ENCODE measurements at places on chromosomes 7 and 10. TPM values are rescaled to one million over a fixed set of nuclear protein-coding genes. Genes with fewer than 3 reads are reported as not detected.
A peak's percentile ranks its signal among the peaks of the same experiment; 100 is the strongest.

DNA sequence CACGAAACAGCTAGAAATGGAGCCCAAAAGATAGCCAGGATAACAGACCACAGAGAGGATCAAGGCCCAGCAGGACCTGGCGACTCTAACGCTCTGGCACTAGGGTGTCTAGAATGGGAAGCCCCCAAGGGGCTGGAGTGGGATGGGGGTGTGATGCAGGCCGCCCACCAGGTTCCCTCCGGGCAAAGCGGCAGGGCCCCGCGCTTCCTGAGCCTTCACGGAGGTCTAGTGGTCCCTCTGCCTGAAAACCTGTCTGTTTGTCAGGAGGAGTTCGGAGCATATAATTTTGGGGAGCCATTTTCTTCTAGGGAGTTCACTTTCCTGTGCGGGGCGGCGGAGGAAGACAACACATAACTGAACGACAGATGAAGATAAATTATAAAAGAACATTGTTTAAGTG is 48.2 kb upstream of the FXYD4 start:
- DNase-seq = no peak
- peaks cover 11% of the 10 kb centered on the region for H3K27me3 ChIP-seq
- peaks cover 17% of the 10 kb centered on the region for H3K4me1 ChIP-seq
- no peak overlapping the region for H3K27ac ChIP-seq

Gene ARF5
- 114 TPM for total RNA-seq

DNA sequence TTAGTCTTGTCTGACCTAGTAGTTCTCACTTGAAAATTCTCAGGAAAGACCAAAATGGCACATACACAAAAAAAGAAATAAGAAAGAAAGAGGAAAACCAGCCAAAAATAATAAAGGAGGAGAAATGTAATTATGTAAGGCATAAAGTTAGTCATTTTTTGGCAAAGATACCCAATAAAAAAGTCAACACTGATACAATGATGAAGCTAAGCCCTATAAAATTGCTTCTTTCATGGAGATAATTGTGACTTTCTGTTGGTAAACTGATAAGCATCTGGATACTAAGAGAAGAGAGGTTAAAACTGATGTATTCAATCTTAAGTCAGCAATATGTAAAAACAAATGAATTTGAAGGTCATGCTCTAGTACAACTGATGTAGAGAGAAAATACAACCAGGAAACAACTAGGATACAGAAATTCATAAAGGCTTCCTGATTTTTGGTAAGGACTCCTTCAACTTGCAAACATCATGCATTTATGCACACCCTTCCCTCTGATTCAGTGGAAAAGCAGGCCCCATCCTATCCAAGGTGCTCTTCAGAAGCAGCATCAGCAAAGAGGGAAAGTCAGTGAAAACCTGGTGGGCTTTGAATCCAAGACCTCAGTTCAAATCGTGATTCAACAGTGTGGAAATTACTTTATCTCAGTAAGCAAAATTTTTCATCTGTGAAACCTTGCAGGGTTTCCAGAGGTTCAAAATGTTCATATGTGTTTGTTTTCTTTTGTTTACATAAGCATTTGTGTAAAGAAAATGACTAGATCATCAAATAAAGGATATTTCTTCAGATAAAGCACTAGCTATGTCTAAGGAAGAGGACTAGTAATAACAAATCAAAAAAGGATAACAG is 32.6 kb downstream of the IMMP2L start:
- peaks cover 24% of the 10 kb centered on the region for H3K4me1 ChIP-seq
- no peaks in the 10 kb centered on the region for H3K27me3 ChIP-seq
- H3K36me3 ChIP-seq = peaks cover 2% of the 10 kb centered on the region
- peak overlapping the region; percentile 29 for H3K27ac ChIP-seq

Gene EPHB4
- 3.4 TPM for total RNA-seq

Gene PRLHR
- not detected for total RNA-seq

- H3K27ac ChIP-seq = no peak overlapping the region
- peaks cover 14% of the 10 kb centered on the region for H3K4me1 ChIP-seq
- DNase-seq = no peak
These were observed 186.2 kb downstream of the USP6NL start for GRCh38 chr10:11425296-11425610.

DNA sequence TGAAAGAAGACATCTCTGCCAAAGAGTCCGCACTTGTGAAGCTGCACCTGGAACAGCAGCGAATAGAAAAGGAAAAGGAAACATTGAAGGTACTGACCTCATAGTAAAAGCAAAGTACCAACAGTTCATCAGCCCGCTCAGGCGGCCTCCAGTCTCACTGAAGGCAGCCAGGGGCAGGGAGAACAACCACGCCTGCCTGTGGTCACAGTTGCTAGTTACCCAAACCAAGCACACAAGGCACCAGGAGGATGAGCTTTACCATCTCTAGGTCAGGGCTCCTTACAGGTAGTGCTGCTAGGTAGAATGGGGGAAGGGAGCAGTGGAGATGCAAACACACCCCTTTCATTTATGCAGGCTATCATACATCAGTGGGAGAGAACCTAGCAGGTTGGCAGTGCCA is 39.8 kb downstream of the CFAP58 start:
- H3K27me3 ChIP-seq = peaks cover 27% of the 10 kb centered on the region
- H3K4me1 ChIP-seq = peaks cover 9% of the 10 kb centered on the region
- no peak overlapping the region for H3K4me3 ChIP-seq
- no peak overlapping the region for H3K27ac ChIP-seq
- H3K36me3 ChIP-seq = no peaks in the 10 kb centered on the region
- DNase-seq = no peak

DNA sequence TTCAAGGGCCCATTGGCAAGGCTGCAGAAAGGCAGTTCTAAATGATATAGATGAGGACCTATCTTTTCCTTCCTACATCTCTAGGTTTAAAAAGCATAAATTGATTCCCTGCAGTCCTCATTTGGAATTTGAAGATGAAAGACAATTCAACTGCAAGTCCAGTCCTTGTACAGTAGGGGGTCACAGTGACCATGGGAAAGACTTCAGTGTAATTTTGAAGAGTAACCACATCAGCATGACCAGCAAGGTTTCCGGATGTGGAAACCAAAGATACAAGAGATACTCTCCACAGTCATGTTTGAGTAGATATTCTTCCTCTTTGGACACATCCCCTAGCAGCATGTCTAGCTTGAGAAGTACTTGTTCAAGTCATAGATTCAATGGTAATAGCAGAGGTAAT is 539.3 kb upstream of the TEX47 start:
- H3K36me3 ChIP-seq = no peaks in the 10 kb centered on the region
- DNase-seq = no peak
- H3K4me1 ChIP-seq = no peaks in the 10 kb centered on the region
- no peaks in the 10 kb centered on the region for H3K27me3 ChIP-seq

GRCh38 chr7:27193335-27194001 is 6.4 kb downstream of the HOXA13 start:
- no peak for DNase-seq
- no peak overlapping the region for H3K27ac ChIP-seq
- H3K4me3 ChIP-seq = peak overlapping the region; percentile 51
- H3K27me3 ChIP-seq = peaks cover 92% of the 10 kb centered on the region
- H3K4me1 ChIP-seq = peaks cover 34% of the 10 kb centered on the region

Gene GRB10
- 21.0 TPM for total RNA-seq

Gene SLC18A3
- total RNA-seq = not detected

GRCh38 chr10:42783181-42783549 is 570 bp downstream of the BMS1 start:
- H3K27me3 ChIP-seq = no peaks in the 10 kb centered on the region
- peaks cover 13% of the 10 kb centered on the region for H3K4me1 ChIP-seq
- H3K27ac ChIP-seq = peak overlapping the region; percentile 58
- peak overlapping the region; percentile 84 for H3K4me3 ChIP-seq
- peaks cover 2% of the 10 kb centered on the region for H3K36me3 ChIP-seq

DNA sequence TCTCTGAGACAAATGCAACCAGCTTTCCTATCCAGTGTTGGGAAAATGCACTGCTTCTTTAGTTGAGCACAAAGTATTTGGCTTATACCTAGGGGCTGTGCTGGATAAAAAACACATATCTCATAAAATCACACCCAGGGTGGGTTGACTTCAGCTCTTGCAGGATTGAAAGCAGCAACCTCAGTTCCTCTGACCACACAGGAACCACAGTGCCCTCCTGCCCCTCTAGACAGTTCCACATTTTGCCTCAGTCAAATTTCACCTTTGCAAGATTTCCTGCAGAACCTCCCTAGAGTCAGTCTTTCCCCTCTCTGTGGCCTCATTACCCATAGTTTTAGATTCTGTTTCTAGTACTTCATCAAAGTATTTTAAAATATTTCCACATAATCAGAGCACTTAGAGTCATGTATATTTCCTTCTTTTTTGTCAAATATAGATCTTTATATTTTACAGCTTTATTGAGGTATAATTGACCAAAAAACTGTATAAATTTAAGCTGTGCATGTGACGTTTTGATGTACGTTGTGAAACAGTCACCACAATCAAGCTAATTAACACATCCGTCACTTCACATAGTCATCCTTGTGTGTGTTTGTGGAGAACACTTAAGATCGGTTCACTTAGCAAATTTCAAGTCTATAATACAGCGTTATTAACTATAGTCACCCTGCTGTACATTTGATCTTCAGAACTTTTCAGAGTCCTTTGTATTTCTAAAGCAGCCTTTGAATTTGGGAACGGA is 37.0 kb upstream of the EGR2 start:
- peaks cover 7% of the 10 kb centered on the region for H3K27me3 ChIP-seq
- H3K36me3 ChIP-seq = peaks cover 7% of the 10 kb centered on the region
- H3K4me1 ChIP-seq = peaks cover 71% of the 10 kb centered on the region
- H3K4me3 ChIP-seq = peak overlapping the region; percentile 67
- DNase-seq = peak; percentile 64

Gene IRF5
- 23.1 TPM for total RNA-seq

GRCh38 chr7:112821345-112821744 is 31.2 kb upstream of the TMEM168 start:
- no peak overlapping the region for H3K27ac ChIP-seq
- DNase-seq = no peak
- peaks cover 2% of the 10 kb centered on the region for H3K36me3 ChIP-seq

Gene MACC1
- 0.22 TPM for total RNA-seq

DNA sequence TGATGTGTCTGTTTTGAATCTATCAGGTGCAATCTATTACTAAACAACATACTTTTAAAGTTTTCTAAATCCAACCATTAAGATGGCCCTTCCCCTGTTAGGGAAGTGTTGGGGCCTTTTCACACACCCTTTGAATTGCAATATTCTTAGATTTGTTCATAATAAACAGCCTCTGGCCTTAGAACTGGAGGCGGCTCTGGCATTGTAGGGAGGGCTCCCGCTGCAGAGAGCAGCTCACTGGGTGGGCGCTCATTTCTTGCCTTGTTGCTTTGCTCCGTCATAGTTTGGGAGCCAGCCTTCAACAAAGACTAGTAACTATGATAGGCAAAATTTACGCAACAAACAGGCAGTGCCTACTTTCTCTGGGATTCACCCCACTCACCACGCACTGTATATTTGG is 4.2 kb upstream of the HOXA10 start:
- no peak for DNase-seq
- peaks cover 6% of the 10 kb centered on the region for H3K4me1 ChIP-seq
- H3K36me3 ChIP-seq = no peaks in the 10 kb centered on the region
- H3K27ac ChIP-seq = no peak overlapping the region
- H3K27me3 ChIP-seq = peaks cover 69% of the 10 kb centered on the region

DNA sequence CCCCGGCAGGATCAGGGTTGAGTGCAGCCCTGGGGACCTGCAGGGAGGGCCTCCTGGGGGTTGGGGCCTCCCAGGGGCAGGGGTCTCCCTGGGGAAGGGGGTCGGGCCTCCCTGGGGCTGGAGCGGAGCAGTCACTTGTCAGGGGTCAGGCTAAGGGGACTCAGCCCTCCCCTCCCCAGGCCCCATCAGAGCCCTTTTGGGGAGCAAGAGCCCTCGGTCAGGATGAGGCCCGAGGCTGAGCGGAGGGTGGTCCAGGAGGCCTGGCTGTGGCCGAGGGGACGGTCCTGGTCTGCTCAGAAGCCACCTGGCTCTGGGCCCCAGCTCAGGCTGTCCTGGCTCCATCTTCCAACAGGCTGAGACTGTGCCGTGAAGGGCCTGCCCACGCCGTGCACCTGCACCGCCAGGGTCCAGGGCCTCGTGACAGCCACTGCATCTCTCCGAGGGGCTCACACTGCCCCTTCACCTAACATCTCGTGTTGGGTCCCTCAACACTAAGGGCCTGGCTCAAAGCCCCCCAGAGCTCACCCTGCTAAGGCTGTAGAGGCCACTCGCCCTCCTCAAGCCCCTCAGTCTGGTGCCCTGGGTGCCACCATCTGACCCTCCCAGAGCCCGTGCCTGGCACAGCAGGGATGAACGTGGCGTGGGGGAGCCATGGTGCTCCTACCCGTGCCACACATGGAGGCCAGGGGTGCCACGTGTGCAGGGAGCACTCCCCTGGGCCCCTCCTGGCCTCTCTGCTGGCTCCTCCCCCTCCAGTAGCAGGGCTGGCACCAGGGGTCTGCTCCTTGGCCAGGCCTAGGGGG is 12.9 kb downstream of the BHLHA15 start:
- H3K36me3 ChIP-seq = peaks cover 2% of the 10 kb centered on the region
- no peaks in the 10 kb centered on the region for H3K27me3 ChIP-seq
- no peak overlapping the region for H3K27ac ChIP-seq
- peaks cover 8% of the 10 kb centered on the region for H3K4me1 ChIP-seq
- no peak overlapping the region for H3K4me3 ChIP-seq
